Activated CD4-positive, CD25-positive, alpha-beta regulatory T cell (primary cell): ENCODE measurements at places on chromosomes 1 and 21.
A peak's percentile ranks its signal among the peaks of the same experiment; 100 is the strongest.

DNA sequence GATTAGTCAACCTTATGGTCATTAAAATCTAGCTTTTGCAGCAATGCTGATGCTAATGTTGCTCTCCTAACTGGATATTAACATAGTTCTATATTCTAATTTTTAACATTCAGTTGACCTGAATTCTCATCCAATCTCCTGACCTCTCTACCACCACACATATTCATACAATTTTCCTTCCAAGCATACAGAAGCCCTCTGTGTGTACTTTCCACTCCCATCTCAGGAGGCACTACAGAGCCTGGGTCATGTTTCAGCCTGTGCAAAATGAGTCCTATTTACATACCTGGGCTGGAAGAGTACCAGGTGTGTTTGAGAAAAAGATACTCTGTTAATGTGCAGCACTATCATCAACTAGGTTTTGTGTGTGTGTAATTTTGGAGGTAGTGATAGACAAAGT is 486.3 kb downstream of the NEGR1 start:
- no peak for DNase-seq

DNA sequence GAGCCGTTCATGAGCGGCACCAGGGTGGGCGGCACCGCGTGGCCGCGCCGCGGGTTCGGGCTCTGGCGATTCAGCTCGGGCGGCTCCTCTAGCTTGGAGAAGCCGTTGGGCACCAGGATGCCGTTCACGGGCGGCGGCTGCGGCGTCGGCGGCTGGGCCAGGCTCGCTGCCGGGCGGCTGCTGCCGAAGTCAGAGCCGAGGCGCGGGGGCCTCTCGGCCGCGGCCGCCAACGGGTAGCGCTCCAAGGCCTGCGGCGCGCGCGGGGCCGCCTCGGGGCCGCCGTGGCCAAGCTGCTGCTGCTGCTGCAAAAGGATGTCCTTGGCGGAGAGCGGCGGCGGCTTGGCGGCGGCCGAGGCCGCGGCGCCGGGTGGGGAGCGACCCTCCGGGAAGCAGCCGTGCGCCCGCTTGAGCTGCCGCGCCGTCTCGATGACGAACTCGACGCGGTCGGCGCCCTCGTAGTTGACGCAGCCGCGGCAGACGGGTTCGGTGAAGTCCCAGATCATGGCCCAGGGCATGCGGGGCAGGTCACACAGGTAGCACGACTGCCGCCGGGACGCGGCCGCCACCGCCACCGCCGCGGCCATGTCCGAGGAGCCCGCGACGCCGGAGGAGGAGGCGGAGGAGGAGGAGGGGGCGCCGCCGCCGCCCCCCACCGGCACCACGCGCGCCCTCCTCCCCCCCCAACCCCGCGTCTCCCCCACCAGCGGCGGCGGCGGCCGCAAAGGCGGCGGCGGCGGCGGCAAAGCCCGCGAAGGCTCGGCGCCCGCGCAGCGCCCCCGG is 877 bp downstream of the IRF2BP2 start:
- DNase-seq, result peak; percentile 50

GRCh38 chr1:198119906-198120305 is 36.9 kb upstream of the NEK7 start:
- no peak for DNase-seq

DNA sequence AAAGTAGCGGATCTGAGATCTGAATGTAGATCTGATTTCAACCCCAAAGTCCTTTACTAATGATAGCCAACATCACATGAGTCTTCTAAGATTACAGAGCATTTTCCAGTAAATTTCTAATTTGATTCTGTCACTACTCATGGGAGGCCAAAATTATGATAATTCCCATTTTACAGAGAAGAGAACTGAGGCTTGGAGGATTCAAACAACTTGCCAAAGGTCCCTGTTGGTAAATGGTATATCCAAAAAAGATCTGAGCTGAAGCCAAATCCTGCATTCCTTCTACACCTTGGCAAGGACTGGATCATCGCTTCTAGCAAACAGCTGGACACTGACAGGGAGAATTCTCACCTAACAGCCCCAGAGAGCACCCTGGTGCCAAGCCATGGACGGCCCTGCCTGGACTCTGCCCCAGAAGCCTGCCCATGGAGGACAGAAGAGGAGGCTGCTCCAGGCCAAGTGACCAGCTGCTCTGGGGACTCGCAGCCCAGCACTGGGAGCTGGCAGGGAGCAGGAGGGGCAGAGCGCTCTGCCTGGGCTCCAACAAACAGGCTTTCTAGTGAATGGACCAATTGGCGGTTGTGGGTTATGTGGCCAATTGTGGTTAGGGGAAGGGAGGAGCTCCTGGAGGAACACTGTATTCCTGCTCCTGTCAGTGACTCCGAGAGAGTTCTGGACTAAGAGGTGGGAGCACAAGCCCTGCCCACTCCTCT is 6.4 kb upstream of the CSF1 start:
- no peak for DNase-seq

DNA sequence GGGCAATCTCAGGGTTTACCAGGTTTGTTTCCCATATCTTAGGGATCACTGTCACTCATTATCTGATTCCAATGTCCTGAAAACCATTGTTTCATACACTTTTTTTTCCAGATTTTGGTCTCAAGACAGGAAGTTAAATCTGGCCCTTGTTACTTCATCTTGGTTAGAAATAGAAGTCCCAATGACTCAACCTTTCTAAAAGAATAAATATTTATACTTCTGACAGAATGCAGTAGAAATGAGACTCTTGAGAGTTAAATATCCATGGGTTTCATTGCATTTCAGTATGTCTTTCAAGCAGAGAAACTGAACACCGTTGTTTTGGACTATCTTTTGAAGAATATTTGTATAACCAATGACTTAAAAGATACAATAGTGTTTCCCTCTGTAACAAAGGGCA is 19.8 kb upstream of the VCAM1 start:
- DNase-seq, result no peak

- no peak for DNase-seq
Measured at GRCh38 chr1:233656032-233656635, 42.2 kb downstream of the KCNK1 start.

GRCh38 chr21:15001113-15001512 is 63.7 kb downstream of the NRIP1 start:
- DNase-seq, result no peak

DNA sequence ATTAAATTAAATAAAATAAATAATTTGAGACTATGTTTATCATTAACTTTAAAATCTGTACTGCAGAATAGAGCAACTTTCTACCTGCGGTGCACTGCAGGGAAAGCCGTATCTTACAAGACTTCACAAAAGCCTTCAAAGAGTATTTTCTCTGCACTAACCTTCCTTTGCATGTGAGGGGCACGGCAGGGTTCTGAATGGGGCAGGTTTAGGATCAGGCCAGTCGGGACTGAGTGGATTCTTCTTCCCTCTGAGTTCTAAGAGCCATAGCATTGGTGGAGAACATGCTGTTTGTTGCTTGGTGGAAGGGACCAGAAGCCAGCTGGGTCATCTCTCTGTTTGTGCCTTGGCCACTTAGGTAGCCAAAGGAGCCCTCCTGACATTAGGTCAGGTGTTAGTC is 55.2 kb upstream of the LGALS8 start:
- DNase-seq, result no peak

- peak; percentile 63 for DNase-seq
Measured at GRCh38 chr1:201481761-201482493, 12.9 kb upstream of the PHLDA3 start.
